Neural crest cell (in vitro differentiated cells): ENCODE measurements at places on chromosomes 12 and 14. TPM values are rescaled to one million over a fixed set of nuclear protein-coding genes. Genes with fewer than 3 reads are reported as not detected.

DNA sequence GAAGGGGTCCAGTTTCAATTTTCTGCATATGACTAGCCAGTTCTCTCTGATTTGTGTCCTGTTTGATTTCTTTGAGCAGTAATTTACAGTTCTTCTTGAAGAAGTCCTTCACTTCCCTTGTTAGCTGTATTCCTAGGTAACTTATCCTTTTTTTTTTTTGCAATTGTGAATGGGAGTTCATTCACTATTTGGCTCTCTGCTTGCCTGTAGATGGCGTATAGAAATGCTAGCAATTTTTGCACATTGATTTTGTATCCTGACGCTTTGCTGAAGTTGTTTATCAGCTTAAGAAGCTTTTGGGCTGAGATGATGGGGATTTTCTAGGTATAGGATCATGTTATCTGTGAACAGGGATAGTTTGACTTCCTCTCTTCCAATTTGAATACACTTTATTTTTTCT lies 77.6 kb upstream of the NID2 start:
- DNase-seq = no peak

DNA sequence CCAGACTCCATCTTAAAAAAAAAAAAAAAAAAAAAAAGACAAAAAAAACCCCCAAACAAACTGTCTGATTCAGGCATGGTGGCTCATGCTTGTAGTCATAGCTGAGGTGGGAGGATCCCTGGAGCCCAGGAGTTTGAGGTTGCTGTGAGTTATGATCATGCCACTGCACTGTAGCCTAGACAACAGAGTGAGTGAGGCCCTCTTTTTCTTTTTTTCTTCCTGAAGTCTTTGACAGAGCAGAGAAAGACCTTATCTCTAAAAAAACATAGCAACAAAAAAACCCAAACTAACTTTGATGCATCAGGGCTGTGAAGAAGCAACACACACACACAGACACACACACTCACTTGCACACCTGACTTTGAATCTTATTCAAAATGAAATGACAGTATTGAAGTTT lies 7.7 kb upstream of the AMN1 start:
- DNase-seq = no peak

Gene PRICKLE1
- total RNA-seq = 9.3 and 9.4 TPM in 2 replicates

- DNase-seq = no peak
These were observed 83.3 kb upstream of the SLC38A4 start for GRCh38 chr12:46908936-46909635.

Gene CPNE8
- total RNA-seq = 7.0 and 8.8 TPM in 2 replicates

DNA sequence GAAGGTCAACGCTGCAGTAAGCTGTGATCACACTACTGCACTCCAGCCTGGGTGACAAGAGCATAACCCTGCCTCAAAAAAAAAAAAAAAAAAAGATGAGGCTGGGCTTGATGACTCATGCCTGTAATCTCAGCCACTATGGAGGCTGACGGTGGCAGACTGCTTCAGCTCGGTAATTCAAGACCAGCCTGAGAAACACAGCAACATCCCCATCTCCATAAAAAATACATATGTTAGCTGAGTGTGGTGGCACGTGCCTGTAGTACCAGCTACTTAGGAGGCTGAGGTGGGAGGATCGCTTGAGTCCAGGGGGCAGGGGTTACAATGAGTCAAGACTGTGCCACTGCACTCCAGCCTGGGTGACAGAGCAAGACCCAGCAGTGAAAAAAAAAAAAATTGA lies 50.4 kb downstream of the GXYLT1 start:
- no peak for DNase-seq

Gene EGLN3
- total RNA-seq = 0.89 and 0.96 TPM in 2 replicates

DNA sequence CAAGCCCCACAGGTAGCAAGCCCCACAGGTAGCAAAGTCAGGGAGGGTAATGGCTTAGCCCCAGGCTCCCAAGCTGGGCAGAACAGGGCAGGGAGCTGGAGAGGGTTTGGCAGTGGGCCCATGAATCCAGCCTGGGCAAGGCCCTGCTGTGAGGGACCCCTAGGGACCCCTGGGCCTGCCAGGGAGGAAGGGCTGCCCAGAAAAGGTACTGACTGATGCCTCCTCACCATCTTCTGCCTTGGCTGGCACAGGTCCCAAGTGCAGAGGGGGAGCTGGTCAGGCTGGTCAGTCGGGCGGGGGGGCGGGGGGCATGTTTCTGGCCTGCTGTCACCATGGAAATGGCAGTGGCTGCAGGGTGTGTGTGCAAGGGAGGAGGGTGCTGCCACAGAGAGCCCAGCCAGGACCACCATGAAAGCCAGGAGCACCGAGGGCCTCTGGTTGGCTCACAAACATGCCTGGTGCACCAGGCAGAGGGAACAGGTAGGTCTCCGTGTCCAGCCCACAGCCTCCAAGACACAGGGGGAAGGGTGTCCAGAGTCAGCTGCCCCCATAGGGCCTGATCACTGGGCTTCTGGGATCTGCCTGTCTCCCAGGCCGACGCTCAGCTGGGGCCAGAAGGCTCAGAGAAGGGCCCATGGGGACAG lies 1.5 kb upstream of the CRIP2 start:
- no peak for DNase-seq

Gene DLK1
- total RNA-seq = 4.4 and 5.2 TPM in 2 replicates

DNA sequence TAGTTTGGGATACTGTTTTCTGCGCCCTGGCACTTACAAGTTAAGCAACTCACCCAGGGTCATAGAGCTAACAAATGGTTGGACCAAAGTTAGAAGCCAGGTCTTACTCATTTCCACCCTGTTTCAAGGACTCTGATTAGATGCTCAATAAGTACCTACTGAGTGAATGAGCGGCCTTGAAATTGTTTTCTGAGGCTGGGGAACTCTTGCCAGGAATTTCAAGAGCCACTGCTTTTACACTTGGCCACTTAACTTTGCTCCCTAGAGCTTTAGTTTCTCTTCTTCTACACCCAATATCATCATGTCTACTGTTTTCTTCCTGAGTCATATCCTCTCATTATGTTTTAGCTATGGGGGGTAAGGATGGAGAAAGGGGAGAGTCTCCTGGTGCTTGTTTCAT lies 431.6 kb downstream of the ZFP36L1 start:
- no peak for DNase-seq

GRCh38 chr14:93712079-93712837 lies 76.0 kb downstream of the PRIMA1 start:
- DNase-seq = no peak

Gene IL31
- total RNA-seq = not detected in 2 replicates

- DNase-seq = no peak
These were observed 257.2 kb downstream of the NELL2 start for GRCh38 chr12:44618946-44619345.

GRCh38 chr14:99865408-99865807 lies 72.2 kb downstream of the EML1 start:
- no peak for DNase-seq

- peak; percentile 12 for DNase-seq
These were observed at the start of gene MAP1LC3B2 for GRCh38 chr12:116559162-116559935. TSS of gene MAP1LC3B2 (plus strand) at chr12:116559381. CDS start at chr12:116575943, 16,562 bp downstream.

Gene SP1
- total RNA-seq = 88.1 and 96.0 TPM in 2 replicates

- DNase-seq = no peak
These were observed 26.6 kb downstream of the ETV6 start for GRCh38 chr12:11676052-11676451.

DNA sequence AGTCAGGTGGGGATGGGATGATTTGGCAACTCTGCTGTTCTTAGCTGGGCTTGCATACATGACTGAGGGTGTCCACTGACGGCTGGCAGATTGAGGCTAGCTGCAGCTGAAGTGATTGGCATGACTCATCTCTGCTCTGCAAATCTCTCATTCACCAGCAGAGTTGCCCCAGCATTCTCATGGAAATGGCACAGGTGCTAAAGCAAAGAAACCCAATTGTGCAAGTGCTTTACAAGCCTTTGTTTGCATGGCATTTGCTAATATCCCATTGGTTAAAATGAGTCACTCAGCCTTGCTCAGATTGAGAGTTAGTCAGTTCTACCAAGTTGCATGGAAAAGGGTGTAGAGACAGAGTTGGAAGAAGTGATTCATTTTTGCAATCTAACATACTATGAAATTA lies 389.7 kb upstream of the FAR2 start:
- DNase-seq = no peak

DNA sequence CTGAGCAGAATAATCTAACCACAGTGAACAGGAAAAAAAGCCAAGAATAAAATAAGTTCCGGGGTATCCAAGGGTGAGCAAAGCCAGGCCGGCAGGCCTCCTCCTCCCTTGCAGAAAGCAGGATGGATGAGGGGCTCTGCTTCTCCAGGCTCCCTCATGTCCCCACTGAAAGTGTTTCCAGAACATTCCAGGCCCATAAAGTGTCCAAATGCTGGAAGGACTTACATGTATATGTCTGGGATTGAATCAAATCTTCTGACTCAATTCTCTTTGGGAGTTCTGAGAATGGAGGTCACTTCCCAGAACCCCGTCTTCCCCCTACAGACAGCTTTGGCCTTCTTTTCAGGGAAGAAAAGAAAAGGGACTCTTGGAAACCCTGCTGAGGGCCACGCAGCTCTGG lies 25.0 kb upstream of the BDKRB1 start:
- no peak for DNase-seq

Gene SLC25A21
- total RNA-seq = 2.2 and 4.2 TPM in 2 replicates

- no peak for DNase-seq
These were observed 280.0 kb upstream of the CRY1 start for GRCh38 chr12:107373238-107373809.

DNA sequence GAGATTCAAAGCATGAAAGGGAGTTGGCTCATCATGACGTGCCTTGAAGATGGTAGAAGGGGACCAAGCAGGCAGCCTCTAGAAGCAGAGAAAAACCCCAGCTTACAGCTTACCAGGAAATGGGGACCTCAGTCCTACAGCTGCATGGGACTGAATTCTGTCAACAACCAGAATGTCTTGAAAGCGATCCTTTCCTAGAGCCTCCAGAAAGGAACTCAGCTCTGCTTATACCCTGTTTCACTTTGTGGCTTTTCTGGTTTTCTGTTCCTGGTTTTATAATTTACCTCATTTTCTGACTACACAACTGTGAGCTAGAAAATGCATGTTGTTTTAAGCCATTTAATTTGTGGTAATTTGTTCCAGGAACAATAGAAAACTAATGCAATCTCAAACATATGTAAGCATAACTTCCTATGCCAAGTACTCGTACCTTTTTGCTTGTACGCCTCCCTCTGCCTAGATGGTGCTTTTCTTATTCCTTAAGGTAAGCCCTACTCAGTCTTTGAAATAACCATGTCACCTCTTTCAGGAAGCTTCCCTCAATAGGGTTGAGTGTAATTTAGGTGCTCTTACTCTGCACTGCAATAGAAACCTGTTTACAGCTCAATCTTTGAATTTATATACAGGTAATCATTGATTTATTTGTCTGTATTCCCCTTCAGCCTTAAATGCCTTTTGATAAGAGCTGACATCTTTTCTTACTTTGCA lies 348.8 kb downstream of the TMEM117 start:
- no peak for DNase-seq

GRCh38 chr12:68375756-68376695 lies 43.9 kb upstream of the MDM1 start:
- DNase-seq = no peak

DNA sequence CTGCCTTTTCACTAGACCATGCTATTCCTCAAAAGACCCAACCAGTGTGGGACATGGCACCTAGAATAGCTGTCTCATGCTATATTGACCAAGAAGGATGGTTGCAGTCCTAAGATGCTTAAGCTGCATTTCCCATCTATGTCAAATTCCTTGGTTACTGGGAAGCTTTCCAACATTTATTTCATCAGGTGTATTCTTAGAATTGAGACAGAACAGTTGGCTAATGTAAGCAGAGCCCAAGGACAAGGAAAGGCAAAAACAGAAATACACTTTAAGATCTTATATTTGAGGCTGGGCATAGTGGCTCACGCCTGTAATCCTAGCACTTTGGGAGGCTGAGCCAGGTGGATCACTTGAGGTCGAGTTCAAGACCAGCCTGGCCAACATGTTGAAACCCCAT lies 24.7 kb downstream of the ARG2 start:
- DNase-seq = no peak

Gene HPD
- 0.21 TPM in 1 of 2 replicates, not detected in the other for total RNA-seq
